ENCODE measurements at places on chromosomes 2 and 18.

DNA sequence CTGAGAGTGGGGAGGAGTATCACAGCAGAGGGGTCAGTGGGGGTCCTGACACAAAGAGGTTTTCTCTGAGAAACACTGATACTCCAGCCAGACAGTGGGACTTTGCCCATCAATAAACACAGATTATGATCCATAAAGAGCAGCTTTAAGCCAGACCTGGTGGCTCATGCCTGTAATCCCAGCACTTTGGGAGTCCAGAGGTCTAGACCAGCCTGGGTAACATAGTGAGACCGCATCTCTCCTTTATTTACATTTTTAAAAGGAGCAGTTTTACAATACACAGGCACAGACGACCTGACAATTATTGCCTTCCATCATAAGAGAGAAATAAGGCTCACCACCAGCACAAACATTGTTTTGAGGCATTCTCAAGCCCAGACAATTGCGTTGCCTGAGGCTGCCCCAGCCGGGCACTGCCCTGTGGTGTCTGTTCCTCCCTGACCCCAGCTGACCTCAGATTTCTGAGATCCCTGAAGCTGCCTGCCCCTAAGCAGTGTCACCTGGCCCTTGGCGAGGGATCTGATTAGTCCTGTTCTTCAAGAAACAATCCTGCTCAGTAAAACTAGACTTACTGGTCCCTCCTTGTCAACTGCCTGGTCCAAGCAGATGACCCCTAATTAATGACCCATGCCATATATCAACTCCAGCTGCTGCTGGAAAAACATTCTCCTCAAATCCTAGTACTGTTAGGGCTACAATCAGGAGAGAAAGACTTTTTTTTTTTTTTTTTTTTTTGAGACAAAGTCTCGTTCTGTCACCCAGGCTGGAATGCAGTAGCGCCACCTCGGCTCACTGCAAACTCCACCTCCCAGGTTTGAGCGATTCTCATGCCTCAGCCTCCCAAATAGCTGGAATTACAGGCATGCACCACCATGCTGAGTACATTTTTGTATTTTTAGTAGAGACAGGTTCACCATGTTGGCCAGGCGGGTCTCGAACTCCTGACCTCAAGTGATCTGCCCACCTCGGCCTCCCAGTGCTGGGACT, 59.4 kb upstream of the SOS1 start:
- DNase-seq, result no peak

DNA sequence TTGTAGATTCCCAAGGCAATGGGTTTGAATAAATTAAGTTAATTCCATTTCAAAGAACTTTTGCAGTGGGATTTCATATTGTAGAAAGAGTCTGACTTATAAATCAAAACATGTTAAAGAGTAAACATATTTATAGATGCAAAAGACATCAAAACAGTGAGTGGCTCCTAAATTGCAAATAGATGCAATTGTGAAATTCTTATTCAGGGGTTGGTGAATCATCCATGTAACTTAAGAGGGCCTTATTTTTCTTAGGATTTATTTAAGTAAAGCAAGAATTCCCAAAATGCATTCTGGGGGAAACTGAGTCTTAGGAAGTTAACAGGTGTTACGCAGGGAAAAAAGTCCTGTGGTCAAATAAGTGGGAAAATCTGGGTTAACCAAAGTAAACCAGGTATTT, 11.3 kb downstream of the TANC1 start:
- DNase-seq, result peak; percentile 58

DNA sequence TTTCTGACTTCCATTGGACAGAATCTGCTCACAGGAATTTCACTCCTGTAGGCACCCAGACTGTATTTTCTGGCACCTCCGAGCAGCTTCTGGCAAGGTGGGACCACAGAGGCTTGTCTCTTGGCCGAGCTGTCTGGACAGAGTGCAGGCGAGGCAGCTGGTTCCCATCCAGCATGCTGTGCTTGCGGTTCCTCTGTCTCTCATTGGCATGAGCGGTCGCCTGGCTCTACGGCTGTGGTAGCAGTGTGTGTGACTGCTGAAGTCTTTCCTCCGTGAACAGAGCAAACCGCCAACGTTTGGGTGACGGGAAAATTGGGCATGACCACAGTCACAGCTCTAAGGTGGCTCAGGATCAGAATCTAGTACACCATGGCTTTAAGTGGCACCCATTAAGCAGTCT, 411.7 kb upstream of the NETO1 start:
- DNase-seq, result no peak

GRCh38 chr2:111068435-111069058, 52.2 kb upstream of the BCL2L11 start:
- no peak for DNase-seq

DNA sequence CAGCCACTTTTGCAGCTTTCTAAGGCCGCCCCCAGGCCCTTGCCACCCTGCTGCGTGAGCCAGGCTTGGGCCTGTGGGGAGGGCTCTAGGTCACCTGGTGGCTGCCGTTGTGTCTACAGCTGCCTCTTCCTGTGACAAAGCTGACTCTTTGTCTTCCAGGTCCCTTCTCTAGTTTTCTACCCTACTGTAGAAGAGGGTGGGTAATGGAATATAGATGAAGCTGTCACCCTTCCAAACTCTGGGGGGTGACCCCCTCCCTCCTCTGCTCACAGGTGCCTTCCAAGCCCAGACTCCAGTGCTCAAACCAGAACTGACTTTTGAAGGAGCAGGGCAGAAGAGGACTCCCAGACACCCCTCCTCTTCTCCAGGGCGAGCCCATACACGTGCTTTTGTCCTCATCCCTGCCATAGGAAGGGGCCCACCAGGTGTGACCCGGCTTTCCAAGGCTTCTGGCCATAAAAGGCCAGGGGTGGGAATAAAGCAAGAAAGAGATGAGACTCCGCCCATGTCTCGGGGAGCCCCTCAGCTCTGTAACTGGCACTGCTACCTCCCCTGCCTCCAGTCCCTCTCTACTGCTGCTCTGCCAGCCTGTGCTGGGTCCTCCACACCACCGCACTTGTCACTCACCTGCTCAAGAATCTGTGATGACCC, 17.9 kb upstream of the SDC1 start:
- no peak for DNase-seq

DNA sequence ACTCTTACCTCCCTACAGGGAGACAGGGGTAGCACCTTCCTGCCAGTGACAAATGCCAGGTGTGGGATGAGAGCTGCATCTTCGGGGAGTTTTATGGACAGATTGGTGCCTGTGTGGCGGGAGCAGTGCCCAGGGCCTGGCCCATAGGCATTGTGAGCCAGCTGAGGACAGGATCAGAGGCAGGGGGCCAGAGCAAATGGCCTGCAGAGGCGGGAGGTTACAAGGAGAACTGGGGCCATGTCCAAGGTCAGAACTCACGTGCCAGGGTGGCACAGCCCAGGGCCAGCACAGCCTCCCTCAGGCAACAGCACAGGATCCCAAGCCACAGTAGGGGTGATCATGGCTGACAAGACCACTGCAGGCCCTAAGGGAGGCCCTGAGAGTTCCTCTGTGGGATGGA, 40.2 kb upstream of the MCFD2 start:
- no peak for DNase-seq

DNA sequence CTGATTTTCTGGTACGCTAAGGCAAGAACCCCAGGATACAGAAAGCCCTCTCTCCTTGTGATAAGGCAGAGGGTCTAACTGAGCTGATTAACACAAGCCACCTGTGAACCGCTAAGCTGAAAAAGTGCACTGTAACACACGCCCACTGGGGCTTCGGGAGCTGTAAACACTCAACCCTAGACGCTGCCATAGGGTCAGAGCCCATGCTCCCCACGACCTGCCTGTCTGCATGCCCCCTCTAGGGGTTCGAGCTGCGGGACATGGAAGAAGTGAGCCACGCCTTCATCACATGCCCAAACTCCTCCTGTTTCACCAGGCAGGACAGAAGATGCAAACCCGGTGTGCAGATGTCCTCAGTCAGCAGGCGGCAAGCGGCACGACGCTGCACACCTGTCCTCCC, 173.9 kb upstream of the RAB12 start:
- no peak for DNase-seq

DNA sequence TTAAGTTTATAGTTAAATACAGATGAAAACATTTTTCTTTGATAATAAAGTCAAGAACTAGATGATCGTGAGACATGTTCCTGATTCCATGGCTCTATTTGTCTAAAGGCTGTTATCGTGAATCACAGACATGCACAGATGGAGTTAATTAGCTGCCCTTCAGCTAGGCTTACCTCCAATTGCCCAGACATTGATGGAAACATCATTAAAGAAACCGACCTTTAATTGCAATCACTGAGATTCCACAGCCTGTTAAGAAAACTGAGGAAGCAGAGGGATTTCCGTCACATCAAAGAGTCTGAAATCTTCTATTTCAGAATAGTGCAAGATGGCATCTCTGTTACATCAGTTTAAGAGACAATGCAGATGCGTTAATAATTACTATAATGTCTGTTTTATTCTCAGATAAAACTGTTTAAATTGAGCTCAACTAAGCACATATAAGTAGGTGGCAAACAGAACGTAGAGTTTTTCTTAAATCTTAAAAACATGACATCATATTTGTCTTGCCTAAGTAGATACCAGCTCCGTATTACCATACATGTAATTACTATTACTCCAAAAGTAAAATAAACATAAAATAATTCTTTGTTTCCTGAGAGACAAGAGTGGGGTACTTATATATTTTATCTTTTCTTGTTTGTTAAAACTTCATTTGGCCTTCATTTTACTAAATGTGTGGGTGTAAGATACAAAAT, 23.9 kb upstream of the CRACDL start:
- peak; percentile 52 for DNase-seq
